NCI-H1105 treated with DMSO at 0.1 percent for 48 hours (cell line): ENCODE measurements at places on chromosomes 11 and 22.

DNA sequence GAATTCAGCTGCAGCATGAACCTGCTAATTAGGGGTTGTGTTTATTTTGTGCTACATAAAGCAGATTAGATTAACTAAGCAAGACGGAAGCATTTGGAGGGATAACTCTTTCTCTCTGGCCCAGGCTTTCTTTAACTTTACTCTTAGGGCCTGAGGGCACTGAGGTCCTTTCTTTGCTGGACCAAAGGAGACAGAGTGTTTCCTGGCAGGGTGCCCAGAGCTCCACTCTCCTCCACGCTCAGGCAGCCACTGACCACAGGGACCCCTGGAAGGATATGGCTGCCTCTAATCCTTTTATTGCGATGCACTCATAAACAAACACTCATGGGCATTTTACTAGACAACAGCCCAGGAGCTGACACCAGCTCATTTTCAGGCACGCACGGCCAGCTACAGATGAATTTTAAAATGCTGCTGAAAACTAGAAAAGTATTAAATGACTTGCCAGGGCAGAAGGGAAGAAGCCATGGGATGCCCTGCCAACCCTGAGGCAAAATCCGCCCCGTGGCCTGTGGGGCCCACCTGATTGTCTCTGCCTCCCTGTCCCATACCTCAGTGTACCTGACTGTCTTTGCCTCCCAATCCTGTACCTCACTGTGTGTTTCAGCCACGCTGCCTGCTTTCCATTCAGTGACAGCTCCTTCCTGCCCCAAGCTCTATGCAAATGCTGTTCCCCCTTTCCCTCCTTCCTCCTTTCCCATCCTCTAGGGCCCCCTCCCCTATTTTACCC is 192.6 kb upstream of the NAV2 start:
- no peak for DNase-seq

- DNase-seq: peak; percentile 48
Observed at GRCh38 chr11:132158091-132158490, 787.7 kb downstream of the NTM start.

- DNase-seq: no peak
Observed at GRCh38 chr11:12653729-12654128, 20.5 kb upstream of the TEAD1 start.

DNA sequence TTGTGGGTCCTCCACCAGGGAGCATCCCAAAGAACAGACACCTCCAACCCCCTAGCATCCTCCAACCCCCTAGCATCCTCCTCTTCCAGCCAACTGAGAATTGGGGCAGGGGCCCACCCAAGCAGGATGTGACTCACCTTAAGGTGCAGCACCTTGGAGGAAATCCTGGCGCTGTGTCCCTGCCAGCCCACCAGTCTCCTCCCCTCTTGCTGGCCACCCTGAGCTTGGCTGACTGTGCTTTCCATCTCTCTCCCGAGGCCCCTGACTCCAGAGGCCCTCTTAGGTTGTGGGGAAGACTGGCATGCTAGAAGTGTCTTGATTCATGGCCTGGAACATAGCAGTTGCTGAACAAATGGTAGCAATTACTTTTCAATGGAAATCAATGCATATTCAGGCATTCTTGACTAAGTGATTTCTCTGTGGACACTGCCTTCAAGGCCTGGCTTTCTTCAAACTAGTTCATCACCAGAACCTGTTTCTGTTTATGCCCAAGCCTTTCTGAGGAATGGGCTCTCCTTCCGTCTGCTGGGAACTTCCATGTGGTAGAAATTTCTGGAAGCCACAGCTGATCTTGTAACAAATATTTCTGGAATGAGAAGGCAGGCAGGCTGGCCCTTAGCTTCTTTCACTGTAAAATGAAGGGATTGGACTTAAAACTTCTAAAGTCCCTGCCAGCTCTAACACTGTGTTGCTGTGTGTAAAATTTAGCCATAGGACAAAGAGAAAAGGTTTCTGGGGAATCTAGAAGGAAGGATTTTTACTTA is 60.5 kb downstream of the CEP164 start:
- no peak for DNase-seq

DNA sequence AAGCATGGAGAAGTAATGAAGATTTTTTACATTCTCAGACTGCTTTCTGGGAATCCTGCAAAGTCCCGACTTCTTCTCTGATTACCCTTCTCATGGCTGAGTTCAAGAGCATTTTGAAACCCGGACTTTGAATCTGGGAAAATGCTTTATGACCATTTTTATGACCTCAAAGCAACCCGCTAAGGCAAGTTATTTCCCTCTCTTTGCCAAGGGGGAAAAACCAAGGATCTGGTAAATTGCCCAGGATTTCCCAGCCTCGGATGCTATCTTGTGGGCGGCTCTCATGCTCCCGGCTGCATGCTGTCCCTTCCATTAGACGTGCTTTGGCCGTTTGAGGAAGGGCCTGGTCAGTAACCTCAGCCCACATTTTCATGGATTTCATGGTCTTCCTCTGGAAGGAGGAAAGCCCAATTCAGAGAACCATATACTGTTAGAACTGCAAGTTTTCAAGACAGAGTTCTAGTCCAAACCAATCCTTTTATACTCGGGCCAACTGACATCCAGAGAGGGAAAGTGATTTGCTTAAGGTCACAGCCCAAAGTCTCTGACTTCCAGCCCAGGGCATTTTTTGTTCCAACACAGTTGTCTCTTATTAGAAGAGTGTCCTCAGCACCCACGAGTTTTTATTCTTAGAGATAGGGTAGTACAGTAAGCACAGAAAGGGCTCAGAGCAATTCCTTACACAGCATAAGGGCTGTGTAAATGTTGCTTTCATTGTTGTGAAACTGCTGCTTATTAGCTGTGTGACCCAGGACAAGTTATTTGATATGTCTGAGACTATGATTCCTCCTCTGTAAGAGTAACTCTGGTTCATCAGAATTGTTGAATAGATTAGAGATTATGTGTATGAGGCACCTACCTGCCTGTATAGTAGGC is 77.4 kb downstream of the NAV2 start:
- DNase-seq: no peak

- DNase-seq: no peak
Observed at GRCh38 chr11:117022526-117022925, 75.7 kb downstream of the SIK3 start.

- DNase-seq: no peak
Observed at GRCh38 chr22:27685515-27685914, 116.0 kb downstream of the MN1 start.

DNA sequence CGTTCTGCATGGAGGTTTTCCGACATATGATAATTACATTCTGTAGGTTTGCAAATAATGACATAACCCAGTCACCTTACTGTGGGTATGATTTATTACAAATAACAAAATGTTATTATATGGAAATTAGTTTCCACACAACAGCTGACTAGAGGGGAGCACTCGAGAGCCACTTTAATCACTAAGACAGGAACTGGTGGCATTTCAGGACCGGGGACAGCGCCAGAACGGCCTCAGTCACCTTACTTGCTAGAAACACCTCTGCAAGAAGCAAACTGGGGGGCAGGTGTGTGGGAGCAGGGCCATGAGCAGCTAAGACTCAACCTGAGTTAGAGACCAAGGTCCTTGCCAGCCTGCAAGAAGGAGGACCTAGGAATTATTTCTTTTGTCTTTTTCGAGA is 199.9 kb downstream of the DSCAML1 start:
- DNase-seq: no peak

DNA sequence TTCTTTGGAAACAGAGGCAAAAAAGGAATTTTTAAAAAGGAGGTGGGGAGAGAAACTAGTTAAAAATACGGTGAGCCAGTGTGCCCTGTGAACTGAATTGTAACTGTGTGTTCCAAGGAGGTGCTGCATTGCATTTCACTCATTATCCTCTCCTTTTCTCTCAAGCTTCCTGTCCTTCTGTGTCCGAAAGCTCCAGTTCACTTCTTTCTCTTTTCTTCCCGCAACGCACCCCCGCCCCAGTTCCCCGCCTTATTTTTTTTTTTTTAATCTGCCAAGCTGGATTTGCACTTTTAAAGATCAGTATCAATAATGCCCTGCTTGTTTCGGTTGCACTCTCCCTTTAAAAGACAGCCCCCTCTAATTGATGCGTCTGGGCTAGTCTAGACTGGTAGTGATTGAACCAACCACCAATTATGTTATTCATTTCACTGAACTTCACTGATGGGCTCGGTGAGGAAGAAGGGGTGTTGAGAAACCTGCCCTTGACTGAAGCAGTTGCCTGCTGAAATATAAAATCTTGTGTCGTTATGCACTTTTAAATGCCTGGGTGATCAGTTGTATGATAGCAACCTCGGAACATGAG is 18.5 kb downstream of the BLID start:
- peak; percentile 98 for DNase-seq

DNA sequence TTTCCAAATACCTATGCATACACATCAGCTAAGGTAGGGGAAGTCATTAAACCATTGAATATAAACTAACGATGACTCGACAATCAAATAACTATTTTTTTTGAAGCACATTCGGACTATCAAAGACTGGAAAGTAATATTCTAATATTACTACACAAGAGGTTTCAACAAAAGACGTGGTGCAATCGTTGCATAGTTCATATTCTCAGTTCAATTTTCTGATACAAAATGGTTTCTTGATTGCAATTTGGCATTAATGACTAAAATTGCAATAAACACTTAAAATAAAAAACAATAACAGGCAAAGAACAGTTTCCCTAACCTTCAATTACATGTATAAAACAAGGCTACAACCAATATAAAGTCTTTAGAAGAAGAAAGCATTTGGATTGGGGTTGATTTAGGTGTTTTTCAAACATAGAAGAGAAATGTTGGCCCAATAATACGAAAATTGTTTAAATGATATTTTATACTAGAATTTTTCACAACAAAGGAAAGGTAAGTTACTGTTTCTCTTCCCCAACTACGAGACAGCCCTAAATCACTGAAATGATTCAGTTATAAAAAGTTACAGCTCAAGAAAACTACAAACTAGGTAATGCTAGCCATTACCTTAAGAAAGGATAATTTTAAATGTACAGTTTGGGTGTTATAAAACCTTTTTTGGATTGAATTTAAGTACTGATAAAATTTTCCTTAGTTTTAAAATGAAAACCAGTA is 17.6 kb downstream of the BLID start:
- DNase-seq: no peak

DNA sequence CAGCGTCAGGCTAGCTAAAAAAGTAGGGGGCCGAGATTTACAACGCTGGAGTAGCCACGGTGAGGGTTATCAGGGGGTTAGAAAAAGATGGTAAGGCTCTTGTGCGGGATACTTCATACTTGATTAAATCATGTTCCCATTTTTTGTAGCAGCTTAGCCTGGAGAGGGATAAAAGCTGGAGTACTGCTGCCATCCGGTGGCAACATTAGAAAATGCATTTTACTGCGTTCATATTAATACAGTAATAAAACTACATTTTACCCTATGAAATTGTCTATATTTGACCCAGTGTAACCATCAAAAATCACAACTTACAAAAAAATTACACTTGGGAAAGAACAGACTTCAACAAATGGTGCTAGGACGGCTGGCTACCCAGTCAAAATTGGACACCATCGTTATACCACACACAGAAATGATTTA is 17.3 kb downstream of the RPUSD4 start:
- DNase-seq: peak; percentile 64

DNA sequence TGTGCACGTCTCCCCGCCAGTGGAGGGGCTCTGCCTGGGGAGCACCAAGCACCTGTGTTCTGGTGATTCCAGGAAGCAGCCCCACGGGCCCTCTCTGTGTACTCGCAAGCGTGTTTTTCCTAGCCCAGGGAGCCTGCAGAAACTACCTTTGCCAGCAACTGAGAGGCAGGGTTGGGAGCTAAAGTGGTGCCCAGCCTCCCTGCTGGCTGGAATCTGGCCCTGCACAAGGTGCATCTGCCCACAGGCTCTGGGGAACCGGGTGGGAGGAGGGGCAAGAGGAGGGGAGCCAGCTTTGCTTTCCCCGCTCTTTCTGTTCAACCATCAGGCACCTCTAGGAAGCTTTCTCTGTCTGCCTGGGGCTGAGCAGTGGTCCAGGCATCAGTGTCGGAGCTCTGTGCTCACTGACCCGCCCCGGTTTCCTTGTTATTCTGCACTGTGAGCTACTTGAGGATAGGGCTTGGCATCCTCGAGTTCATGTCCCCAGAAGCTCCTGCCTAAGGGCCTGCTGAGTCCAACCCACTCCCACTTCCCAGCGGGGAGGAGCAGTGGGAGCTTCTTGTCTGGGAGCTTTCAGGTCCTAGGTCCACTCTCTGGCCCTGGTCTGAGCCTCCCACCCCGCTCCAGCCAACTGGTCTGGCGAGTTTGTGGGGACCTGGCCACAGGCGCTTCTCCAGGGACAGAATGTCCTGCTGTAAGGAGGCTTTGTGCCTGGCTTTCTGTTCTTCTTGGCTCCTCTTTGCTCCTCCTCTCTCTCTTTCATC is 14.9 kb downstream of the DAGLA start:
- no peak for DNase-seq

DNA sequence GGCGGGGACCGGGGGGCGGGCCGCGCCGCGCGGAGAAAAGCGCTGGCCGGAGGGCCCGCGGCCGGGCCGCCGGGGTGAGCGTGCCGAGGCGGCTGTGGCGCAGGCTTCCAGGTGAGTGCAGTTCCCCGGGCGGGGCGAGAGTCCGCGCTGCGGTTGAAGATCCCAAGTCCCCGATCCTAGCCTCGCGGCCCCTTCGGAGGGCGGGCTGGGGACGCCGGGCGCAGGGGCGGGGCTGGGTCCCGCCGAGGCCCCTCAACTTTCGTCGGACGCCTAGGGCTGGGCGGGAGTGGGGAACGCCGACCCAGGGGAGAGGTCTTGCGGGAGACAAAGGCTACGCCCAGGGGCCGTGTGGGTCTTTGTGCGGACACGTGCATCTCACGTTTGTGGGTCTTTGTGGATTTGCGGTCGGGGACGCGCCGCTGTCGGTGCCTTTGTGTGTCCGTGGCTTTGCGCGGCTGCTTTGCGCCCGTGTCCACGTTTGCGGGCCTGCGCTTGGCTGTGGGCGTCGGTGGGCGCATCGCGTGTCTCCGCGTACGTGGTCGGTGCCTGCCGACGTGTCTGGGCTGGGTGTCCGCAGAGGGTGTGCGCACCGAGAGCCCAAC is at the start of gene TSKU:
TSKU (plus strand) TSS at position 63 of the 602 bp plus-strand sequence. CDS start 12,261 bp downstream, outside the sequence.
- DNase-seq: peak; percentile 31

DNA sequence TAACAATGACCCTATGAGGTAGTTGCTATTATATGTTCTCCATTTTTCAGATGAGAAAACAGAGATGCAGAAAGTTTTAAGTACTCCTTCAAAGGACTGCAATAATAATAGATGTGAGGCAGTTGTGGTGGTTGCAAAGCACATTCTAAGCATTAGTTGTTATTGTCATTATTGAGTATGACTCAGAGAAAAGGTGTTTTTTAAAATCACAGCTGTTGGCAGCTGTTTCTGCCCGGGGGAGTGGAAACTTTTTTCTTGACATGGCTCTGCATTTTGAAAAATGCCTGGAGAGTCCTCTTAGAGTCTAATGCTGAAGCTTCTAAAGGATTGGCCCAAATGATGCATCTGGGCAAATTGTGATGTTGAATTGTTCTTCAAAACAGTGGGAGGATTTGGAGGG is 244.5 kb upstream of the MPPED2 start:
- no peak for DNase-seq

DNA sequence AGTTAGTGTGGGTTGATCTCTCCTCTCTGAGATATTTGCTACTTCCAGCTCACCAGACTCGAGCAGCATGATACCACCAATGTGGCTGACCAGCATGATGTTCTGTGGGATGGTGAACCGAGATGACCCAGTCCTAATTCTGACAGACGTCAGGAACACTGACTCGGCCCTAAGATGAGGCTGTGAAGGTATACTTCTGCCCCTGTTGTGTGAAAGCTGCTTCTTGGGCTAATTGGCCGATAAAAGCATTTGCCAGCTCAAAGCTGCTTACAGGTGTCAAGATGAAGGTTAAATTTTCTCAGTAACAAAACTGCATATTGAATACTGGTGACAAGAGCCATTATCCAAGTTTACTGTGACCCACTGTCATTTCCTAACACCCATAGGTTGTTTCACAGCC is 151.4 kb downstream of the BRD1 start:
- no peak for DNase-seq
